ENCODE measurements at places on chromosomes 13 and 19. TPM values are rescaled to one million over a fixed set of nuclear protein-coding genes. Genes with fewer than 3 reads are reported as not detected.

Gene ANKRD24
- total RNA-seq: 0.68 TPM

DNA sequence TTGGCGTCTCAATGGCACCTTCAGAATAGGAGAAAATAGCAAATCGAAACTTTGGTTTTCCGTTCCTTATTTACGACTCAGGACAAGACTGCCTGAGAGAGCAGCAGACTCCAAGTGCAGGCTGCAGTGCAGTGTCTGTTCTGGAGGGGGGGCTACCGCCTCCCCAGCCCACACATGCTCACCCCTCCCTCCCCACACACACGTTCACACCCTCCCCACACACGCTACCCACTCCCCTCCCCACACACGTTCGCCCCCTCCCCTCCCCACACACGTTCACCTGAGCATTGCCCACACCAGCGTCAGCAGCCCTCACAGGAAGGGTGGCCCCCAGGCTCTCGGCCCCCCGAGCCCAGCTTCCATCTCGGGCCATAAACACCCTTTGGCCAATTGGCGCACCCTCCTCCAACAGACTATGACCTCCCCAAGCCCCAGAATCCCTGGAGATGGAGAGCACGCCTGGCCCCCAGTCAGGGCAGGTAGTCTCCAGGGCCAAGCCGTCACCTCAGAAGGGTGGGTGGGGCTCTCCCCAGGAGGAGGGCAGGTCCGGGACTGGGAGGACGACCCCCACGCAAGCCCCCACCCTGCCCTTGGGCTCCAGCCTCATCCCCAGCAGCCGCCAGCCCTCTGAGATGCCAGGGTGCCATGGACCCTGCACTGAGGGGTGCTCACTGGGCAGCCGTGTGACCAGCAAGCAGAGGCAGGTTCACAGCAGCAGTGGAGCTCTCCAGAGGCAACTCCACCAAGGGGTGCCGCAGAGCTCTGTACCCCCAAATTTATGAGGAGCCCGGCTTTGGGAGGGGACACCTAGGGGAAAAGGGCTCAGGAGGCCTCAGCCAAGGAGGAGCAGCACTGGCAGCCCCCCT, 27.5 kb downstream of the RASA3 start:
- DNase-seq: no peak

GRCh38 chr13:28467034-28467433, 27.9 kb downstream of the FLT1 start:
- no peak for DNase-seq

DNA sequence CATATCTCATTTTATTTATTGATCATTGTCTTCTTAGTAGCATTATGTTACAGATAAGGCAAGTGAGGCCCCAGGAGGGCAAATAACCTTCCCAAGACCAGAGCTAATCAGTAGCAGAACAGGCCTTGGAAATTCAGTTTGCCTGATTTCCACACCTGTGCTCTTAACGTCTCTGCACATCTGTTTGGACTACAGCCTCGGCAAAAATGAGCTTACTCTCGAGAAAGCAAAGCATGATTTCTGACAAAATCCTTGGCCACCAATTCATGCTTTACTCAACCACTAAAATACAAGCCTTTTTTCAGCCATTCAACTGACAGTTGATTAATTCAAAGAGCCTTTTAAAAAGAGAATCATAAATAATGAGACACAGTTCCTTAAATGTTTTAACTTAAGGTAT, 309.3 kb upstream of the HTR2A start:
- DNase-seq: no peak

GRCh38 chr13:99425485-99426341, 75.6 kb upstream of the TM9SF2 start:
- DNase-seq: peak; percentile 78

GRCh38 chr13:110272227-110272626, 34.7 kb downstream of the COL4A1 start:
- DNase-seq: no peak
